Activated T-cell treated with anti-CD3 and anti-CD28 coated beads, Interleukin-2, amount 50 U/mL, for 1 hour (primary cell): ENCODE measurements at places on chromosomes 16 and 17.

DNA sequence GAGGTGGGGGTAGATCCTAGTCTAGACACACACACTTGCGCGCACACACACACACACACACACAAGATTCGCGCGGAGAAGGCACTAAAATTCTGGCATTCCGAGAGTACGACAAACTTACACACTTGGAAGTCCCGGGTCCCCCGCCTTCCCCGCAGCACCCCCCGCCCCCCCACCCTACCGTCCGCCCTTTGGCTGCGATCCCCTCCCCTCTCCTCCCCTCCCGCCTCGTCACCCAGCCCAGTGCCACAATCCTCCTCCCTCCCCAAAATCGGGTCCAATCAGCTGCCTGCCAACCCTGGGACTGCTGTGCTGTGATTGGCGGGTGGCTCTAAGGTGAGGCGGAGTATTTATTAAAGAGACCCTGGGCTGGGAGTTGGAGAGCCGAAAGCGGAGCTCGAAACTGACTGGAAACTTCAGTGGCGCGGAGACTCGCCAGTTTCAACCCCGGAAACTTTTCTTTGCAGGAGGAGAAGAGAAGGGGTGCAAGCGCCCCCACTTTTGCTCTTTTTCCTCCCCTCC lies at the start of gene SOX9:
Gene SOX9 (plus strand): TSS at position 379 of the 522 bp plus-strand sequence. CDS start 372 bp downstream, outside the sequence.
- DNase-seq = no peak

DNA sequence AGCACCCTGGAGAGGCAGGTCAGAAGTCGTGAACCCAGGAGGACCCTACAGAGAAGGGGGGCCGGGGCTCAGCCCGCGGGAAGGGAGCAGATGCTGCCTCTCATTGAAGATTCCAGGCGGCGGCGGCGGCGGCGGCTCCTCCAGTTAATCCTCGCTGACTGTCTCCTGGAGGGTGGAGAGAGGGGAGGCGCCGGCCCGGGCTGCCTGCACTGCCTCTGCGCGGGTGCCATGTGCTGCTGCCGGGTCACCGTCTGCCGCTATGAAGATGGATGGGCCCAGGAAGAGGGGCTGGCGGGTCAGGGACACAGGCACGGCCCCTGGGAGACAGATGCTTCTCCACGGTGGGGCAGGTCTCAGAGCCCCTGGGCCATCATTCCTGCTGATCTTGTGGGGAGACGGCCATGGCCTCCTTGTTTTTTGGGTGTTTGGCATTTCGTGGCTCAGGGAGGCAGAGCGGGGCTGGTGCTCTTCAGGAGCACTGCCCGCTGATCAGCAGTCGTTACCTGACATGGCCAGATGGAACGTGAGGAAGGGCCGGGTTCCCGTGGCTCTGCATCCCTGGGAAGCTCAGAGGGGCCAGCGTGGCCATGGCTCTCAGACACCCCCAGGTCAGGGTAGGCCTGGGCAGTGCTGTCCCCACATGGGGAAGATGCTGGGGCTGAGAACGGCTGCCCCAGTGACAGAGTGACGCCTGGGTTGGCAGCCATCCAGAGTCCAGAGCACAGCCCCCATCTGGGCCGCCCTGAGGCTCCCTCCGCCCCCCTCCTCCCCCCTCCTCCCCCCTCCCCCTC lies 36.1 kb downstream of the GINS2 start:
- DNase-seq = no peak

DNA sequence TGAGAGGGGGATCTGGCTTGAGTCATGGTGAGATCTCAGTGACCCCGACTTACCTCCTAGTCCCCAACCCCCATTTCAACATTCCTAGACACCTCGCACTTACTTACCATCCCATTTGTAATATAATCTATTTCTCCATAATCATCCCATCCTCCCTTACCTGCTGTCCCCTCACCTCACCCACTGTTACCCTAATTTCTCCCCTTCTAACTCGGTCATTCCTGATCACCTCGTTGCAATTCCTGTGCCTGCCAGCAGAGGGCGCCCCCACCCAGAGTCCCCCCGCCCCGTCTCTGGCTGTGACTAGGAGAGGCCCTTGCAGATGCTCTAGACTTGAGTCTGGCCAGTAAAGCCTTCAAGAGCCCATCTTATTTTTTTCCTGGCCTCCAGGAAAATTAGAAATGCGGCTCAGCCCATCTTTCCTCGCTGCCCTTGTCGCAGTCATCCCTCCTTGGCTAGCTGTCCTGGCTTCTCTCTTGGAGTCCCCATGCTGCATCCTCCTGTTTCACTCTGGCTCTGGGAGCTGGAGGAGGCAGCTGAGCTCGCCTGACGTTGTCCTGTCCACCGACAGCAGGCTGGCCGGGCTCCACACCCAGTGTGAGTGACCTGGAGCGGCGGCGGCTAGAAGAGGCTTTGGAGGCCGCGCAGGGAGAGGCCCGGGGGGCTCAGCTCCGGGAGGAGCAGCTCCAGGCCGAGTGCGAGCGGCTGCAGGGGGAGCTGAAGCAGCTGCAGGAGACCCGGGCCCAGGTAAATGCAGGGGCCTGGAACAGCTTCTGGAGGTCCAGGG lies 5.0 kb downstream of the TBKBP1 start:
- DNase-seq = peak; percentile 87

DNA sequence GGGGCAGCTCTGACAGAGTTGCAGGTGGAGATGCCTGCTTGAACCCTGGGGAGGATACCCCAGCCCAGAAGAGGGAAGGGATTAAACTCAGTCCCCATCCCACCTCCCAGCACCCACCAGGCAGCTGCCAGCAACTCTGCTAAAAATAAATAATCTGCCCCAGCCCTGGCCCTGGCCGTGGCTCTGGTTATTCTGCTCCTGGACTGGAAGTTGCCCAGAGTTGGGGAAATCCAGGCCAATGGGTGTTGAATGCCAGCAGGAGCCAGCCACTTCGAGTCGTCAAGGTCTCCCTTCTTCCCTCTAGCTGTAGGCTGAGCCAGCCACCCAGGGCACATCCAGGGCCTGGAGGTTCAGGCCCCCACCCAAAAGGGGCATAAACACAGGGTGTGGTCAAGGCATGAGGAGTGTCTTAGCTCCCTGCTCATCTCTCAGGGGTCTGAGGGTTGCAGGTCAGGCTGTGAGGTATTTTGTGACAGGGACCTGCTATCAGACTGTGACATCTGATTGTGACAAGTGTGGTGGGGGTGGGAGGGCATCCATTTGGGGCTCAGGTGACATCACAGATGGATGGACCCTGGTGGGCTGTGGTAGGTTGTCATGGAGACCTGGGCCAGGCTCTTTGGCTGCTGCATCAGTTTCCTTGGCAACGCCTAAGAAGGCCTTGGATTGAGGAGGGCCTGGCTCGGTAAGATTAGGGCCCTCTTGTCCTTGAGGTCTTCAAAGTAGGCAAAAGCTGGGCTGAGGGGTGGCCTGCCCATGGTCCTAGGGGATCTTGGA lies 1.0 kb upstream of the RRAD start:
- no peak for DNase-seq

DNA sequence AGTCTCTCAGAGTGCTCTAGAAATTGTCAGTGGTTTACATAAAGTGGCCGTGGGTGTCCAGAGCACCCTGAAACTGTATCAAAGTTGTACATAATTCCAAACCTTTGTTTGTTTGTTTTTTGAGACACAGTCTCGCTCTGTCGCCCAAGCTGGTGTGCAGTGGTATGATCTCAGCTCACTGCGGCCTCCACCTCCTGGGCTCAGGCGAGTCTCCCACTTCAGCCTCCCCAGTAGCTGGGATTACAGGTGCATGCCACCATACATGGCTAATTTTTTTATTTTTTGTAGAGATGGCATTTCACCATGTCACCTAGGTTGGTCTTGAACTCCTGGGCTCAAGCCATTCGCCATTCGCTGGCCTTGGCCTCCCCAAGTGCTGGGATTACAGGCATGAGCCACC lies 24.3 kb upstream of the ADGRG1 start:
- DNase-seq = no peak

DNA sequence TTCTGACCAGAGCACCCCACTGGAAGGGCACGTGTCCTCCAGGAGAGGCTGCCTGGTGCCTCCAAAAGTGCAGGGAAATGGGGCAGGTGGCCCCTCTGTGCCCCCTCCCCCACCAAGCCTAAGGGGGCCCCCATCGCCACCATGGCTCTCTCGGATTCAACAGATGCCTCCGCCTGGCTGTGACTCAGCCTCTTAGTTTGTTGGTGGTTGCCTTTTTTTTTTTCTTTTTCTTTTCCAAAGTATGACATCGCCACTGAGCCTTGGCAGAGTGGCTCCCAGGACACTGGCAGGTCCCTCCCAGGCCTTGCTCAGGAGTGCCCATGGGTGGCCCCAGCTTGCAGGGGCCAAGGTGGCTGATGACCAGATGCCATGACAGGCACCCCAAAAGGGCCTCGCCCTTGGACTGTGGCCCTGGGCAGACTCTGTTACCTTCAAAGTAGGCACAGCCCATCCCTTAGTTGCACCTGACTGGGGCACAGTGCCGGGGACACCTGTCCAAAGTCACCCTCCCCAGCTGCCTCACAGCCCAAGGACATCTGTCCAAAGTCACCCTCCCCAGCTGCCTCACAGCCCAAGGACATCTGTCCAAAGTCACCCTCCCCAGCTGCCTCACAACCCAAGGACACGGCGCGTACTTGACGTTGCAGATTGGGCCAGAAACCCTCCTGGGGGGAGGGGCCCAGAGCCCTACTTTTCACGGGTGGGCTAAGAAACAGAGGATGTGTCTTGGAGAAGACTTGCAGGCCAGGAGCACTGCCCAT lies 29.6 kb downstream of the NPTX1 start:
- no peak for DNase-seq

DNA sequence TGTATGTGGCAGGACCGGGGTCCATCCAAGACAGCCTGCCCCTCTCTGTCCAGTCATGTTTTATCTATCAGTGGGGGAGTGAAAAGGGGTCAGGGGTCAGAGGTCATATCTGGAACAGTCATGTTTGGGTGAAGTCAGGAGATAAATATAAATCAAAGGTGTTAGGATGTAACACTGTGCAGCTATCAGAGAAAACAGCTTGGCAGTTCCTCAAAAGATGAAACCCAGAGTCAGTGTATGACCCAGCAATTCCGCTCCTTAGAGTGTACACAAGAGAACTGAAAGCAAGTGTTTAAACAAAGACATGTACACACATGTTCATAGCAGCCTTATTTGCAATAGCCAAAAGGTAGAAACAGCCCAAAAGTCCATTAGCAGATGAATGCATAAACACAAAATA lies 361.3 kb downstream of the FOXL1 start:
- DNase-seq = no peak

DNA sequence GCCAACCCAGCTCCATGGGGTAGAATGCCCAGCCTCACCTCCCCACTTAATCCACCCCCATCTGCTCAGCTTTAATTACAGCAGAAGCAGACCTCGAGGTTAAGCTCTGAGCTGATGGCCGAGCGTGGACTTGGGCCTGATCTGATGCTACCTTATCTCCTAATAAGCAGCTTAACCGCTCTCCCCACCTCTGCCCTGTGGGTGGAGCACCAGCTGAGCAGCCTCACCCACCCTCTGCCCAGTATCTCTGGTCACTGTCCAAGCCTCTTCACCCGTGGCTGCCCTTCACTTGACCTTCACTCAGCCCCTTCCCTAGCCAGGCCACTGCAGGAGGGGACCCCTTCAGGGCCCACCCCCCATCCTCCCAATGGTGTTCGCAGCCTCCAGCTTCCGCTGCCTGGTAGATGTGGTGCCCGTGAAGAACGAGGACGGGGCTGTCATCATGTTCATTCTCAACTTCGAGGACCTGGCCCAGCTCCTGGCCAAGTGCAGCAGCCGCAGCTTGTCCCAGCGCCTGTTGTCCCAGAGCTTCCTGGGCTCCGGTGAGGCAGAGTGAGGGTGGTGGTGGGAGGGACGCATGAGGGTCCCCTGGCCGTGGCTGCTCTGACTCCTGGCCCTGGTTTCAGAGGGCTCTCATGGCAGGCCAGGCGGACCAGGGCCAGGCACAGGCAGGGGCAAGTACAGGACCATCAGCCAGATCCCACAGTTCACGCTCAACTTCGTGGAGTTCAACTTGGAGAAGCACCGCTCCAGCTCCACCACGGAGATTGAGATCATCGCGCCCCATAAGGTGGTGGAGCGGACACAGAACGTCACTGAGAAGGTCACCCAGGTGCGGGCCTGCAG lies 6.8 kb downstream of the KCNH6 start:
- no peak for DNase-seq

- DNase-seq = no peak
Measured at GRCh38 chr17:46003907-46004748, 5.1 kb downstream of the STH start.

DNA sequence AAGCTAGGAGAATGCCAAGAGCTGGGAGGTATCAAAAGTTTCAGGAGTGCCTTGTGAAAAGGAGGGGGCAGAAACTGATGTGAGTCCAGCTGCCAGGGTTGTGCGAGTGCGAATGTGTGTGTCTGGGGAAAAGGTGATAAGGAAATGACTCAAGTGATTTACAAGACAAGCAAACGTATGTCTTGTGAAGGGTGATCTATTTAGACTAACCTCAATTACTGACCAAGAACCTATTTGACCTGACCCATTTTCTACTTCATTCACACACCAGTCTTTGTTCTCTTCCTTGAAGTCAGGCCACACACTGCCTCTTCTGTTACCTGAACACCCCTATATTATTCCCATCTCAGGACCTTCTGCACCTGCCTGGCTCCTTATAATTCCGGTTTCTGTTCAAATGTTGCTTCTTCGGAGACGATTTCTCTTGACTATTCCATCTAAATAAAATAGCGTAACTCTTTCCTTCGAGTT lies 1.0 kb downstream of the GDE1 start:
- DNase-seq = no peak

DNA sequence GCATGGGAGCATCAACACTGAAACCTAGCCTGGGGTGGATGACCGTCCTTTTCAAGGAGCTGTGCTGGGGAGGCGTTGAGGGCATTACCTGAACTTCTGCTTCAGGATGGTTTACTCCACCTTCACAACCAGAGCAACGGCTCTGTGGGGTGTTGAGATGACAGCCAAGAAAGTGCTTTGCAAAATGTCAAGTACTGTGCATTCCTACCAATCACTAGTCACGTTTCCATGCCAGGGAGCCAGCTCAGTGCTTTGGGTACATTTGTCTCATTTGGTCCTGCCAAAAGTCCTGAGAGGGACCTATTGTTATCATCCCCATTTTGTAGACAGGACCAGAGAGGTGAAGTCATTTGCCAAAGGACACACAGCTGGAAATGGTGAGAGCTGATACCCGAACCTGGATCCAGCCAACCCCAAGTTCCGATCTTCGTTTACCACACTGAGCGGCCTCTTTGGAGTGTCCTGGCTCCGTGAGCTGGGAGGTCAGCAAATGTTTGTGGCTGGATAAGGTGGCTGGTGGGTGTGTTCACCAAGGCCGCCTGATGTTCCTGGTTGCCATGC lies 61.6 kb downstream of the IRF8 start:
- no peak for DNase-seq

- peak; percentile 59 for DNase-seq
Measured at GRCh38 chr16:66894948-66895688, 14.8 kb downstream of the PDP2 start.

DNA sequence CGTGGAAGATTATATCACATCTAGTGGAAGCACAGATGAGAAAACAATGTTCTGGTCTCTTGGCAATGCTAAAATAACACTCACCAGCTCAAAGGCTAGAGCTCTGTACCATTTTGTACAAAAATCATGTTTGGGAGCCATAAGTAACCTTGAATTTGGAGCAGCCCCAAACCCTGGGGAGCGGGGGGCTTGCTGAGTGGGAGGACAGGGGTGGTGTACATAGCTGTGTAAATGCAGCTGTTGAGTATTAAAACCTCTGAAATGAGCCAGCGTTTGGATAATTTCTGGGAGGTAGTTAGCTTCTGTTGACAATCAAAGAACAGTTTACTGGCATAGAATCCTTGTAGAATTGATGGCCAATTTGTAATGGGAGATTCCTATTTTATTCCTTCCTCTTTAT lies 4.3 kb downstream of the MYH8 start:
- DNase-seq = no peak
